GM23338 (cell line): ENCODE measurements at places on chromosomes 1 and 21. TPM values are rescaled to one million over a fixed set of nuclear protein-coding genes. Genes with fewer than 3 reads are reported as not detected.

DNA sequence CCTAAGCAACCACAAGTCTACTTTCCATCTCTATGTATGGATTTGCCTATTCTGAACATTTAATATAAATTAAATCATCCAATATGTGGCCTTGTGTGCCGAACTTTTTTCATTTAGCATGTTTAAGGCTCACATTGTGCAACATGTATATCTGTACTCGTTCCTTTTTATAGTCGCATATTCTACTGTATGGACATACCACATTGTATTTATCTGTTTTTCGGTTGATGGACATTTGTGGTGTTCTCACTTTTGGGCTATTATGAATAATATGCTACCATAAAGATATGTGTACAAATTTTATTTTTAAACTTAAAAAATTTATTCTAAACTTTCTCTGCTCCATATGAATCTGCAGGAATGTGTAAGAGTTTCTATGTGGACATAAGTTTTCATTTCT, 13.0 kb downstream of the ZYG11A start:
- no peaks in the 10 kb centered on the region for H3K4me1 ChIP-seq
- DNase-seq = no peak
- no peak overlapping the region for H3K27ac ChIP-seq
- H3K27me3 ChIP-seq = no peaks in the 10 kb centered on the region
- H3K4me3 ChIP-seq = no peak overlapping the region

RGS1 gene
- total RNA-seq = not detected in 2 replicates

- no peak for DNase-seq
- no peaks in the 10 kb centered on the region for H3K4me1 ChIP-seq
- H3K27ac ChIP-seq = no peak overlapping the region
- no peak overlapping the region for H3K4me3 ChIP-seq
These were observed 559.7 kb upstream of the CAMK1G start for GRCh38 chr1:209023790-209024189.

TAS1R3 gene
- 0.14 TPM in 1 of 2 replicates, not detected in the other for total RNA-seq

DNA sequence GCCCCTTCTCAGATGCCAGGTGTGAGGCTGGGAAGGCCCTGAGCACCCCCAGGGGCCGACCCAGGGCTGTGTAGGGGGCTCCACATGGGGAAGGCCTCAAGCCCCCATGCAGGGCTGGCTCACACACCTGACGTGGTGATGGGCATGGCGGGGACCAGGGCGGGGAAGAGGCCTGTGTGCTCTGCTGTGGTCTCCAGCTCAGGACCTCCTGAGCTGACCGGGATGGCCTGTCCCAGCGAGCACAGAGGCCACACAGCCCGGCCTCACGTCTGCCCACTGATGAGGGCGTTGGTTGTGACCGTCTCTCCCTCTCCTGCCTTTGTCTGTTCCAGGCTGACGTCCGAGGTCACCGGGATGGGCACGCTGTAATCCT, 40.2 kb upstream of the COL6A1 start:
- H3K4me1 ChIP-seq = no peaks in the 10 kb centered on the region
- DNase-seq = no peak
- H3K4me3 ChIP-seq = no peak overlapping the region

GRCh38 chr1:32981003-32981901, 16.6 kb upstream of the RNF19B start:
- peak; percentile 45 for DNase-seq
- no peak overlapping the region for H3K27ac ChIP-seq
- no peak overlapping the region for H3K4me3 ChIP-seq
- H3K36me3 ChIP-seq = no peaks in the 10 kb centered on the region
- peaks cover 3% of the 10 kb centered on the region; the same call in 1 of the 2 replicates for H3K27me3 ChIP-seq

DNA sequence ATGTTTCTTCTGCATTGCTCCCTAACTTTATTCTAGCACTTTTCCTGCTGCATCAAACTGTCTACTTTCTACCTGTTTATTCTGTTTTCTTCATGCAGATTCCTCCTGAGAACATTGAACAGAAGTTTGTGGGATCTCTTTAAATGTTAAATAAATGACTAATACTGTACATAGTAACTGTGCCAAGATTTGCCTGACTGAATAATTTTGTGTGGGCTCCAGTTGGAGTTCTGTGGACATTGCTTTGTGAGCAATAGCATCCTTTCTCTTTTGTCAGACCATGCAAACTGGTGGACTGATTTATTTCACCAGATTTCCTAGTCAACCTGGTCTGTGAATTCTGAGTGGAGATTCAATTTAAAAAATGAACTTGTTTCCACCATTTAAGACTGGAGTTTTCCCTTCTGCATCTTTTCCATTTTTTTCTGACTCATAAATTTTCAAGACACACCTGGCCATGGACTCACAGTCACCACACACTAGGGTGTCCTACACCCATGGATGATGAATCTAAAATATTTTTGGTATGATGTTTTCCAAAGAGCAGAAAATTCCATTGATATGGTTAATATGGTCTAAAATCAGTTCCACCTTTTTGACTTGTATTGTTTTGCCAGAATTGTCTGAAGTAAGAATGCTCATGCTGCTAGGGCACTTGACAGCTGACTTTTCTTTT, 140.7 kb upstream of the SPAG17 start:
- DNase-seq = no peak
- H3K36me3 ChIP-seq = no peaks in the 10 kb centered on the region
- no peak overlapping the region for H3K27ac ChIP-seq
- H3K4me3 ChIP-seq = no peak overlapping the region
- H3K27me3 ChIP-seq = no peaks in the 10 kb centered on the region

GRCh38 chr1:173149887-173150286, 57.2 kb downstream of the TNFSF4 start:
- H3K36me3 ChIP-seq = peaks cover 6% of the 10 kb centered on the region; the same call in 1 of the 2 replicates
- no peak overlapping the region for H3K4me3 ChIP-seq
- H3K27me3 ChIP-seq = no peaks in the 10 kb centered on the region
- no peak overlapping the region for H3K27ac ChIP-seq
- no peaks in the 10 kb centered on the region for H3K4me1 ChIP-seq

GRCh38 chr1:193707271-193708021, 521.0 kb upstream of the B3GALT2 start:
- no peak for DNase-seq
- H3K27ac ChIP-seq = no peak overlapping the region
- no peak overlapping the region for H3K4me3 ChIP-seq
- no peaks in the 10 kb centered on the region for H3K36me3 ChIP-seq
- H3K27me3 ChIP-seq = no peaks in the 10 kb centered on the region
- no peaks in the 10 kb centered on the region for H3K4me1 ChIP-seq

S100B gene
- total RNA-seq = 0.23 and 1.5 TPM in 2 replicates

ATP5PB gene
- total RNA-seq = 272 and 300 TPM in 2 replicates

DNA sequence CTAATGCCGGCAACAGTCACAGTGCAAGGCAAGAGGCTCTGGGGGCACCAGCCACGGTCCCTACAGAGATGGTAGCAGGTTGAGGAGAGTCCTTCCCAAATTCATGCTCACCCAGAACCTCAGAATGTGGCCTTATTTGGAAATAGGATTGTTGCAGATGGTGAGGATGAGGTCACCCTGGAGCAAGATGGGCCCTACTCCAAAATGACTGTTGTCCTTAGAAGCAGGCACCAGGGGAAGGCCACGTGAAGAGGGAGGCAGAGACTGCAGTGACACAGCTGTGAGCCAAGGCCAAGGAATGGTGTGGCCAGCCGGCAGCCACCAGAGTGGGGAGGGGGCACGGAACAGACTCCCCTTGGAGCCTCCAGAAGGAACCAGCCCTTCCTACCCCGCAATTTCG, 70.8 kb upstream of the CLDN14 start:
- no peaks in the 10 kb centered on the region for H3K36me3 ChIP-seq

- H3K36me3 ChIP-seq = no peaks in the 10 kb centered on the region
- no peak overlapping the region for H3K4me3 ChIP-seq
- DNase-seq = peak; percentile 71
- peaks cover 39% of the 10 kb centered on the region for H3K4me1 ChIP-seq
These were observed 3.2 kb downstream of the GREM2 start for GRCh38 chr1:240608707-240609106.

- no peaks in the 10 kb centered on the region for H3K36me3 ChIP-seq
- H3K27ac ChIP-seq = peak overlapping the region; percentile 16; the same call in 1 of the 2 replicates
- no peaks in the 10 kb centered on the region for H3K27me3 ChIP-seq
- H3K4me1 ChIP-seq = peaks cover 29% of the 10 kb centered on the region
These were observed 776 bp downstream of the ITSN1 start for GRCh38 chr21:33642896-33643657.

DNA sequence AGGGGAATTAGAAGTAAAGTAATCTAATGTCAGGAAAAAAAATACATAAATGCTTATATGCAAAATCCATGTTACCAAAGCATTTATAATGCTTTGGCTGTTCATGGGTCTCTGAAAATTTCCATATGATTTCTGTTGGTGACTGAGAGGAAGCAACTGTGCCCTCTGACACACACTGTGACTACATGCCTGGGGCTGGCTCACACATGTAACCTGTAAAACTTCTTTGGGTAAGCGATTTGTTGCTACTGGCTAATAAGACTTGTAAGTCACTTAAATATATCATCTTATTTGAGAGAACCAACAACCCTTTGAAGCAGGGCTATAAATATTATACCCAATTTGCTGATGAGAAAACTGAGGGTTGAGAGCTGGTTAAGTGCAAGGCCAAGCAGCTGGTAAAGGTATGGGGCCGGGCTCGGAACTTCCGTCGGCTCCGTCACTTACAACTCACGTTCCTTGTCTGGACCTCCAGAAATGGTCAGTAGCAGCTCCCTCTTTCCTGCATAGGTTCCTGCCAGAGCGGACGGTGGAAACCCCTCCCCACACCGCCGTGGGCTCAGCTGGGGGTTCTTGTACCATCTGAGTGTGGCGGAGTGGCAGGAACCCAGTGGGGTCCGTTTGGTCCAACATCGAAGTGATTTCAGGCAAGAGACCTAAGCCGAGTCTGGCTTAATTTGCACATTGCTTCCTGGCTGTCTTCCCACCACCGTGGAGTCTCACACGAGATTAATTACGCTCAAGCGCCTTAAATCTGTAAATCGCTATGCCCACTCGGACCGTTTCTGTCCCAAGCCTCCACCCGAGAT, 714 bp downstream of the DFFA start:
- peaks cover 20% of the 10 kb centered on the region for H3K4me1 ChIP-seq
- DNase-seq = peak; percentile 62
- H3K27me3 ChIP-seq = no peaks in the 10 kb centered on the region
- H3K36me3 ChIP-seq = peaks cover 20% of the 10 kb centered on the region

DNA sequence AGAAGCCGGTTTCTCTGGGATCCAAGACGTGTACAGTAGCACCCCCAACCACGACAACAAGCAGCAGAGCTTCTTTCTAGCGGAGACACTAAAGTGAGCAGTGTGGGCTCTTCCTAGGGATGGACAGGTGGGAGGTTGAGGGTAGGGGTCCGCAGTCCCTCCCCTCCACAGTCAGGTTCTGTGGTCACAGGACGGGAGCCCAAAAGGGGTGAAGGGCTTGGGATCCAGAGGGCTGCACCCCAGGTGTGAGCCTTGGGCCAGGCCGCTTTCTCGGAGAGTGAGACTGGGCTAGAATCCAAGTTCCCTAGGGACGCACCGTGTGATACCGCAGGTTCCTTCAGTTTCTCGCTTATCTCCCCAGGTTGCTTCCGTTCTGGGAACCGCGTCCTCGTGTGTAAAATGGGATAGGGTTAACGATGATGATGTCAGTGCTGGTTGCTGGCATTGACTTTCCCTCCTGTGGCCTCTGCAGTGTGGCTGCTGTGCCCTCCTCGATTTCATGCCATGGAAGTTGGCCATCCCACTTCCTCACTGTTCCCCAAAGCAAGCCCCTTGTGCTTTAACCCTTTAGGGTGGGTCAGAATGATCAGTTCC, 17.3 kb upstream of the SELENON start:
- no peak overlapping the region for H3K27ac ChIP-seq
- H3K4me3 ChIP-seq = no peak overlapping the region
- DNase-seq = no peak
- H3K4me1 ChIP-seq = peaks cover 19% of the 10 kb centered on the region

DNA sequence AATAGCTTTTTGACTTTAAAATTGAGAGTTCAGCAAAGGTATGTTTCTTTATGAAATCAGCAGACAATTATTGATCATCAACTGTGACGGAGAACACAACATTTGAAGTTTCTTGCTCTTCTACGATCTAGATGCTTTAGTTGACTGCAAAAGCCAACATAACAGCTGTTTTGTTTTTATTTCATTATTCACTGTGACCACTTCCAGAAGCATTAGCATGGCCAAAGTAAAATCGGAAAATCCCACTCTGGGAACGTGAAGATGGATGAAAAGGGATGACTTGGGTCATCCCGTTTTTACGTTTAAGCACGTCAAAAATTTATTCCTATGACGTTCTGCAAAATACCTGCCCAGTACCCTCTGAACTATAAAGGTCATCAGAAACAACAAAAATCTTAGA, 833.0 kb upstream of the ADAMTS5 start:
- no peak for DNase-seq
- H3K4me3 ChIP-seq = no peak overlapping the region
- no peaks in the 10 kb centered on the region for H3K27me3 ChIP-seq

- H3K36me3 ChIP-seq = peaks cover 8% of the 10 kb centered on the region; the same call in 1 of the 2 replicates
- H3K27ac ChIP-seq = no peak overlapping the region
- no peaks in the 10 kb centered on the region for H3K27me3 ChIP-seq
- no peak overlapping the region for H3K4me3 ChIP-seq
These were observed 111.6 kb downstream of the PLD5 start for GRCh38 chr1:242412921-242413320.

- no peaks in the 10 kb centered on the region for H3K27me3 ChIP-seq
- no peaks in the 10 kb centered on the region for H3K36me3 ChIP-seq
- H3K4me1 ChIP-seq = no peaks in the 10 kb centered on the region
- H3K27ac ChIP-seq = no peak overlapping the region
These were observed 65.1 kb downstream of the ATG4C start for GRCh38 chr1:62849031-62849430.

- H3K4me3 ChIP-seq = peak overlapping the region; percentile 67
- peak; percentile 82 for DNase-seq
- H3K27me3 ChIP-seq = peaks cover 48% of the 10 kb centered on the region
- H3K4me1 ChIP-seq = peaks cover 21% of the 10 kb centered on the region
These were observed 2.1 kb downstream of the HJV start for GRCh38 chr1:146019231-146020057.

DNA sequence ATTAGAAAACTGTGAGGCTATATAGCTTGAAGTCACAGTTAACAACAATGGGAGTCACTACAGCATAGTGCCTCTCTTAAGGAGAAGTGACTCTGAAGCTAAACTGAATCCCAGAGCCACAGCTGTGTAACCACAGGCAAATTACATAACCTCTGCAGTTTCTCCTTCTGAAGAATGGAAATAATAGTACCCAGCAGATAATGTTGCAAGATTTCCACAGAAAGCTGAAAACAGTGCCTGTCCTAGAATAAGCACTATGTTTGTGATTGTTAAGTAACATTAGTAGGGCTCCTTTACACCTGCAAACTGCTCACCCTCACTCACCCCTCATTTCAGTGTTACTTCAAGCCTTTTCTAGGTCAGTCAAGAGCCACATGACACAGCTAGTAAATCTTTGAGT, 886.7 kb downstream of the PLA2G4A start:
- H3K27me3 ChIP-seq = no peaks in the 10 kb centered on the region
- no peaks in the 10 kb centered on the region for H3K4me1 ChIP-seq
- no peaks in the 10 kb centered on the region for H3K36me3 ChIP-seq
- H3K27ac ChIP-seq = no peak overlapping the region
- no peak for DNase-seq
- no peak overlapping the region for H3K4me3 ChIP-seq

- DNase-seq = no peak
- no peak overlapping the region for H3K27ac ChIP-seq
- H3K27me3 ChIP-seq = no peaks in the 10 kb centered on the region
- no peak overlapping the region for H3K4me3 ChIP-seq
- 0 out of 2 replicates have a peak, but pooled peaks cover 4% of the 10 kb centered on the region for H3K4me1 ChIP-seq
These were observed 27.2 kb downstream of the CD34 start for GRCh38 chr1:207883660-207884250.

OPTC gene
- total RNA-seq = 1.0 TPM in 1 of 2 replicates, not detected in the other
